ENCODE measurements at places on chromosomes 4 and X.
A peak's percentile ranks its signal among the peaks of the same experiment; 100 is the strongest.

DNA sequence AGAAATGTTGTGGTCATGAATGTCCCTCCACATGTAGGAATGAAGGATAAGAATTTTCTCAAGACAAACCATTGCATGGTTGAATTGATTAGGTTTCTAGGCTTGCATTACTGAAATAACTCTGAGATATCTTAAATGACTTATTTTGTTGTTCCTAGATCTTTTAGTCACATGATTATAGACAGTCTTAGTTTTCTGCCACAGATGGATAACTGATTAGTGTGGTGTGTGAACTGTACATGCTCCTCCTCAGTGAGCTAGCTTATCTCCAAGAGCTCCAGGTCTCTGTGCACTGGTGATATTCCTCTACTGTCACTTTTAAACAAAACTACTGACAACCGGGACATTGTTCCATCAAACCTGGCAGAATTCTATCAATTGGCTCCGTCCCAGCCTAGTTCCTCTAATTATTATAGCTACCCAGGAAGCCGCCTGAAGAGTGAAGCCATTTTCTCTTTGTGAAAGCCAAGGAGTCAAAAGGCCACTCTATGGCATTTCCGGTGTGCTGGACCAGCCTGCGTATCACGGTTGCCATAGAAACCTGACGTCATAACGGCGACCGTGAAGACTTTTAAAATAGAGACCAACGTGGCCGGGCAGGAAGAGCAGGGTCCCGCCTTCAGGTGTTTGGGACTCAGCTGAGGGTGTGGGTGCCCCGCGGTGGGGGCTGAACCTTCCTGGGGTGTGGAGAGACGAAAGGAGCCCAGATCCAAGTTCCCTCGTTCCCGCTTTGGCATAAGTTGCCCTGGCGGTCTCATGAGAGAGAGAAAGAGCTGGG is 28.1 kb downstream of the BEX3 start:
- no peak for DNase-seq

GRCh38 chr4:60002603-60003337 is 1197.4 kb upstream of the ADGRL3 start:
- DNase-seq: no peak

- no peak for DNase-seq
Observed at GRCh38 chr4:82267506-82267905, 106.3 kb downstream of the HNRNPD start.

DNA sequence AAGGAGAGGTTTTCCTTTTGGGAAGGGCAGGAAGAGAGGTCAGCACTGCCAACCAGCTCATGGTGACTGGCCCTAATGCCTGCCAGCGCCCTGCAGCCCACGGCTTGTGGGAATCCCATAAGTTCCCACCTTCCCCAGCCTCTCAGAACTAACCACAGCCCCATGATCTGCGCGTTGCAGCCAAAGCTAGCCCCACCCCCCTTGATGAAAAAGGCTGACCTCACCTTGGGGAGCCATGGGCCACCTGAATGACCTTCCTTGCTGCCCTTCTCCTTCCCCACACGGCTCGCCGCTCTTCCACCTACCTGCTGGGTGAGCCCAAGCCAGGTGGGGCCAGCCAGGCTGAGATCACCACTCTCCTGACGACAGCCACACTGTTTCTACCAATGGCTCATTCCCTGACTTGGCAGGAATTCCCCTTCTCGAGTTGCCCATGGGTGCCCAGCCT is 3.9 kb upstream of the ELF4 start:
- DNase-seq: no peak

DNA sequence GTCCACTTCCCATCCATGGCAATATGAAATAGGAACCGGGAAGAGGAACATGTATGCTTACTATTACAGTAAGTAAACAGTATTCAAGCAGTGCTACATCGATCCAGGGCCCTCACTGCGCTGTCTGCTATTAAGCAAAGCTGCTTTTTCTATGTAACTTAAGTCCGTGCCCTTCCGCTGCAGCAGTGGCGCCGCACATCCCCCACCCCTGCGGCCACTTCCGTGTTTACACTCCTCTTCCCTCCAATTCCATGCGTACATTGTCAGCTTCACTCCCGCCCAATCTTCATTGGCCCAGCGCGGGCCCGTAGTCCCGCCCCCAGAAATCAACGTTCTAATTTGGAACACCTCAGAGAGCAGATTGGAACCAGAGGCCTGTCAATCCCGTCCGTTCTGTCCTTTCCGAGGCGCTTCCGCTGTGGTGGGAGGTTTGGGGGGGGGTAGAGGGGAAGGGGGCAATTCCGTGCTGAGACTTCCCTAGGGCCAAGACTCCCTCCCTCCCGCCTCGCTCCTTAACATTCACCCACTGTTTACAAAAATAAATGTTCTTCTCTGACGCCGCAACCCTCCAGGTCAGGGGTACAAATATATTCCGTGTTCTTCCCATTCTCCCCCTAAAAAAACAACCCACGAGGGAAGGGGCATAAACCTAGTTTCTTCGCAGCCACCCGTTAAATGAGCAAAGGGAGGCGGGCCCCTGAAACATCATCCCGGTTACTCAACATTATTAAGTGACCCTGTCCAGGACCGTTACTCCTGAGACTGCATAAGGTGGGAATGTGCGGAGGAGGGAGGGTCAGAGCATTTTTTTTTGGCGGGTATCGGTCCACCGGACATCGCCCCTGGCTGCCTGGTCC is 67.4 kb downstream of the NOCT start:
- peak; percentile 81 for DNase-seq

GRCh38 chrX:926070-926469 is 286.4 kb downstream of the CRLF2 start:
- no peak for DNase-seq

GRCh38 chr4:24795666-24796381 is 451 bp downstream of the SOD3 start:
- no peak for DNase-seq

DNA sequence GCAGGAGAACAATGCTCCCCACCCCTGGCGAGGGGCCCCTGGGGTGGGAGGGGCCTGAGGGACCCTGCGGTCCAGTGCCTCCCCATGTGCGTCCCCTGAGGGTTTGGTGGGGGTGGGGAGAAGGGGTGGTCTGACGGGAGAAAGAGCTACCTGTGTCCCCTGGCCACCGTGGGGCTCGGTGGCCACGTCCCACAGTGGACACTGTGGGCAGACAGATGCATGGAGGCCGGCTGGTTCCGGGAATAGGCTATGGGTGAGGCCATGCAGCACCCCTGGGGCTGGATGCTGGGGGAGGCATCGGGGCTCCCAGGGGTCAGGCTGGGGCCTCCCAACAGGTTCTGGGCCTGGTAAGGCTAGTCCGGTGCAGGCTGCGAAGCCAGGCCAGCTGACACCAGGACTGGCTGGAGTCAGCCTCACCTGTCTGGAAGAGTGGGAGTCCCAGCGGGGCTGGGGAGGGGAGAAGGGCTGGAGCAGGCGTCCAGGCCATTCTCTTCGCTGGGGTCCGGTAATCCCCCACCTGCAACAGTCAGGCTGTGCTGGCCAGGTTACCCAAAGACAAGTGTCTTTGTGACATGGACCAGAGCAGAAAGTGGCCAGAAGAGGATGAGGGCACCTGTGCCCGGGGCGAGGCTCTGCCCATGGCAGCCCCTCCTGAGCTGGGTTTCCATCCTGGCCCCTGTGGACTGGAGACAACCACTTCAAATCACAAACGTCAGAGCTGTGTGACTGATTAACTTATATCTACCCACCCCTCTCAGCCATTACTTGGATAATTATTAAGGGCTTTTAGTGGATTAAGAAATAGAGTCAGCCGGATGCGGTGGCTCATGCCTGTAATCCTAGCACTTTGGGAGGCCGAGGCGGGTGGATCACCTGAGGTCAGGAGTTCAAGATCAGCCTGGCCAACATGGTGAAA is 1.4 kb upstream of the FAM53A start:
- no peak for DNase-seq

- no peak for DNase-seq
Observed at GRCh38 chrX:14903891-14904290, 30.7 kb downstream of the MOSPD2 start.

DNA sequence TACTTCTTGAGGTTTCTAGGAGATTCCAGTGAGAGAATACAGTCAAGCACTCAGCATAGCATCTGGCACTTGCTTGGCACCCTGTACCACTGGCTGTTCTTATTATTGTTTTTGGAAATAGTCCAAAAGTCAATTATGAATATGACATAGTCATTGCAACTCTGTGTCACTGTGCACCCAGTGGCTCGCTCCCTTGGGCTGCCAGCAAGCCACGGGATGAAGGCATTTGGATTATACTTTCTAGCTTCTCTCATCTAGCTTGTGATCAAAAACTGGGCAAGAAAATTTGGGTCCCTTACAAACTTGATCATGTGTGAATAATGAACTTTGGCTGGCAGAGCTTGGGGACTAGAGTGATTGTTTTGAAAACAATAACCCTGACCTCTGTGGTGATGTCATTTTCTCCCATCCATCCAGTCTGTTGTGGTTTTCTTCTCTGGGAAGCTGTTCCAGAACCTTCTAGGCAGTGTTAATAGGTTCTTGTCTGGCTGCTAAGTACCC is 32.7 kb upstream of the LIMCH1 start:
- DNase-seq: no peak

- no peak for DNase-seq
Observed at GRCh38 chr4:7572894-7573293, 138.2 kb upstream of the PSAPL1 start.

- DNase-seq: no peak
Observed at GRCh38 chr4:158809611-158810486, 41.0 kb downstream of the FNIP2 start.

- DNase-seq: no peak
Observed at GRCh38 chr4:99301376-99302164, 10.8 kb upstream of the ADH1A start.

DNA sequence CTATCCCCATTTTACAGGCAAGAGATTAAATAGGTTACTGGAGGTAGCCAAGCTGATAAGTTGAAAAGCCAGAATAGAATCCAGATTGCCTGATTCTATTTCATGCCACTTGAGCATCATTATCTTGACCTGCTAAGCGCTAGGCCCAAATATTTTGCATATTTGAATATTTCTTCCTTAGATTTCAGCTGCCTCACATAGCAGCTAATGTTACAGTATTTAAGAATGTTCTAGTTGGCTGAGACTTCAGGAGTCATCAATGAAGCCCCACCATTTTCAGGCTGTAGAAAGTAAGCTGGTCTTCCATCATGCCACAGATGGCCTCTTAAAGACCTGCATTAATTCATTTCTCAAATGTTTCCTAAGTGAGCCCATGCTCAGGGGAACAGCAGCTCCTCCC is 121.4 kb downstream of the SHROOM3 start:
- no peak for DNase-seq

GRCh38 chr4:16302648-16303047 is 76.4 kb upstream of the TAPT1 start:
- no peak for DNase-seq

DNA sequence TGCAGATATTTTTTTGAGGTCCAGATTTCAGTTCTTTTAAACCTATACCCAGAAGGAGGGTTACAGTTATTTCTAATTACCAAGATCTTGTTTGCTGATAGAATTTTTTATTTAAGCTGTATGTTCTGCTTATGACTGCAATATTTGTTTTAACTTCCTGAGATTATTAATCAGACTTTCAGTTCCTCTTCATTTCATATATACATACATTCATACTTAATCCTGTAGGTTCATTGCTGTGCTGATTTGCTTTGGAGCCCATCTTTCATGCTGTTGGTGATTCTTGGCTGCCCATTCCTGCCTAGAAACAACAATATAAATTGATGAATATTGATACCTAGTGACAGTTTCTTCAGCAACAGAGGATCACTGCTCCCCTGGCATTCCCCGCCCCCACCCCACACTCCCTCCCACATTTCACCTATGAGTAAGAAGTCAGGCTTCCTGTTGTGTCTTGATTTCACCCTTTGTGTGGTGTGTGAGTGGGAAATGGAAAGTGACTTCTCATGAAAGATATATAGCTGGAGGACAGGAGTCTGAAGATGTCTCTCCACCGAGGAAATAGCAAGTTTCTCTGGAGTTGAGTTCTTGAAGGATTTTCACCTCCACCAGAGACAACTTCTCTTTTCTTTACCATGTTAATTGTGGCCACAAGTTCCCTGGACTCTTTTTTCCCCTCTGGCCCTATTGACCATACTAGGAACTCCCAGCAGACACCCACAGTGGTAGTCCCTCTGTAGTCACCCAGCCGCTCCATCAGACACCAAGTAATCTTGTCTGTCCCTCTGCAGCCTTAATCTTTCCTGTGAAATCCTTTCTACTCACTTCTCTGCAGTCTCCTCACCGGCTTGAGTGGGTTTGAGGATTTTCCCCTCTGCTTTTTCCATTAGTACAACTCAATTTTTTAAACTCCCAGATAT is 118.4 kb downstream of the ASB9 start:
- peak; percentile 38 for DNase-seq

- DNase-seq: no peak
Observed at GRCh38 chr4:186105647-186106321, 1.3 kb downstream of the FAM149A start.

- DNase-seq: no peak
Observed at GRCh38 chr4:188930822-188931221, 791.6 kb downstream of the TRIML1 start.

DNA sequence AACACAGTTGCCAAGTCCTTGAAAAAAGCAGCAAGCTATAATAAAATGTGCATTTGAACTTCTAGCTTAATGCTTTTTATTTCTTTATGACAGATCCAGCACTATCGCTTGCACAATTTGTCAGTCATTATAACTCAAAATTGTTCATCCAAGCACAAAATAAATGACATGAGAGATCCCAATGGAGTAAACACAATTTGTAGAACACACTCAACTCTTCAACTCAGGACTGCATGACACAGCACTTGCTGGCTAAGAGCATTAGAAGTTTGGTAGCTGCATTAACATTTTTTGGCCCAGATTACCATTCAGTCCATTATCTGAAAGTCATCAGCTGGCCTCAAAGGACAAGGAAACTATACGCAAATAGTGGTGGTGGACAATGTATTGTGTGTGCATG is 530.1 kb downstream of the INPP4B start:
- DNase-seq: no peak

GRCh38 chrX:40374486-40374885 is 206.3 kb upstream of the ATP6AP2 start:
- DNase-seq: no peak

GRCh38 chr4:110905367-110905766 is 282.5 kb upstream of the PITX2 start:
- DNase-seq: no peak

GRCh38 chr4:80535551-80535950 is 200.0 kb downstream of the CFAP299 start:
- no peak for DNase-seq

Data from activated CD4-positive, alpha-beta T cell treated with anti-CD3 and anti-CD28 coated beads for 4 hours (primary cell).